ENCODE measurements at places on chromosomes 13 and 19.

- DNase-seq: no peak
Measured at GRCh38 chr13:103145442-103145841, 79.2 kb upstream of the SLC10A2 start.

DNA sequence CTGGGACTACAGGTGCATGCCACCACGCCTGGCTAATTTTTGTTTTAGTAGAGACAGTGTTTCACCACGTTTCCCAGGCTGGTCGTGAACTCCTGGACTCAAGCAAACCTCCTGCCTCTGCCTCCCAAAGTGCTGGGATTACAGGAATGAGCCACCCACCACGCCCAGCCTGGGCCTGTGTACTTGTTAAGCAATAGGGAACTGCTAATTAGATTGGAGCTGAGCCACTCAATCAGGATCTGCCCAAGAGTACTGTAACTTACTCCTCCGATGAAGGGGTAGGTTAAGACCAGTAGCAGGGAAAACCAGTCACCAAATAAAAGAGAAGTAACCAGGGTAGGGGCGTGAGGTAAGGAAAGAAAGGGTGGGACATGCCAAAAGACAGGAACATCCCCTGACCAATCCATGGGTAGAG is 2.3 kb downstream of the DDX39A start:
- peak; percentile 48 for DNase-seq

GRCh38 chr13:28426381-28426780 is 68.5 kb downstream of the FLT1 start:
- DNase-seq: peak; percentile 40

- DNase-seq: no peak
Measured at GRCh38 chr19:45773384-45773783, 4.3 kb upstream of the SIX5 start.

GRCh38 chr13:24700539-24700938 is 20.3 kb downstream of the ATP12A start:
- DNase-seq: no peak

DNA sequence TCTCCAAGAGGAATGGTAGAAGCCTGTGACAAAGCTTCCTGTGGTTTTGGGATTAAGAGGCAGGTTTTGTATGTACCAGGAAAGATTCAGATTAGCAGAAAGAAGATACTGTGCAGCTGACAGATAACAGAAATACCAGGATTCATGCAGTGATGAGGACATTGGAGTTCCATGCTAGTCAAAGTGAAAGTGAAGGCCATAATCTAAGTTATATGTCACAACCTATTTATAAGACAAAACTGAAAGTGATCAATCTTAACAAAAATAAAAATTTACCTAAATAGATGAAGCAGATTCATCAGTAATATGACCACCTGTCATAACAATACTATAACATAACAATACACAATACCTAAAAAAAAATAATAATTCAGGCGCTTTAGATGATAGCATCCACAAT is 1305.2 kb upstream of the PCDH9 start:
- no peak for DNase-seq

DNA sequence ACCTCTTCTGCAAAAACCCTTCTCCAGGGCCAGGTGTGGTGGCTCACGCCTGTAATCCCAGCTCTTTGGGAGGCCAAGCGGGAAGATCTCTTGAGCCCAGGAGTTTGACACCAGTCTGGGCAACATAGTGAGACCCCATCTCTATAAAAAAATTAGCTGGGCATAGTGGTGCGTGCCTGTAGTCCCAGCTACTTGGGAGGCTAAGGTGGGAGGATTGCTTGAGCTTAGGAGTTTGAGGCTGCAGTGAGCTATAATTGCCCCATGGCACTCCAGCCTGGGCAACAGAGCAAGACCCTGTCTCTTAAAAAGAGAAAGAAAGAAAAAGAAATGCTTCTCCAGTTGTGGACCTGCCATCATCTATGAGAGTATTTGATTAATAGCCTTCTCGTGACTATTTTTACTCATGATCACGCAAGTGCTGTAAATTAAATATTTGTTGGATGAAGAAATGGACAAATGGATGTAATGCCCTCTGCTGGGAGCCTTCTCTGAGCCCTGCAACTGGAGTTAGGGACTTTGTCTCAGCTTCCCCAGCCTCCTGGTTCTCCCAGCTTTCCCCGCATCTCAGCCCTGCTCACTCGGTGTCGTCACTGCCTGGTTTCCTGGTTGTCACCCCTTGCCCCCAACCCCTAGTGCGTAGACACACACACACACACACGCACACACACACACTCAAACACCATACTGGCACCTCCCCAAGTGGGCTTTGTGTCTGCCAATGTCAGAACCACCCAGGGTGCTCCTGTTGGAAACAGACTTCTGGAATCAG is 12.2 kb downstream of the WIZ start:
- DNase-seq: no peak

DNA sequence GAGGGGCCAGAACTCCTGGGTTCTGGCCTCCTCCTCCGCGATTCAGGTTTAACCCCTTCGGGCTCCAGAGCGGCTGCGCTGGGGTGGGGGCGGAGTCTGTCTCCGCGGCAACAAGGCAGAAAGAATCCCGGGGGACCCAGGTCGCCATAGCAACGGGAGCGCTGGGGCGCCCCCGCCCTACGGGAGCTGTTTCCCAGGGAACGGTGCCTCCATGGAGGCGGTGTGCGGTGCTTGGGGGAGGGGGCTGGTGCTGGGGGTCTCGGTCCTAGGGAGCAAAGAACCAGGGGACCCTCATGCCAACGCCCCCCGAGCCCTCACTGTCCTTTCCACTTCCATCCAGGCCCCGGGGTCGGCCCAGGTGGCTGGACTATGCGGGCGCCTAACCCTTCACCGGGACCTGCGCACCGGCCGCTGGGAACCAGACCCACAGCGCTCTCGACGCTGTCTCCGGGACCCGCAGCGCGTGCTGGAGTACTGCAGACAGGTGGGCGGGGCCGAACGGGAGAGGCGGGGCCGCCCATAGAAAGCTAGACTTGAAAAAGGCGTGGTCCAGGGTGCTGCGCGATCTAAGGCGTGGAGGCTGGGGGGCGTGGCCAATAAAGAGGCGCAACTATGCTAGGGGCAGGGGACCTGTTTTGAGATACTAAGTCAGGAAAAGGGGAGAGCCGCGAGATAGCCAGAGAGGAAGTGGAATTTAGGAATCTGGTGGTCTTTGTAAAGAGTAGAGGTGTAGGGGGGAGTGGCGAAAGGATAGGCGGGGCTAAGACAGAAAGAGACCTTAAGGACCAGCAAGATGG is 1.2 kb downstream of the APLP1 start:
- DNase-seq: peak; percentile 59

DNA sequence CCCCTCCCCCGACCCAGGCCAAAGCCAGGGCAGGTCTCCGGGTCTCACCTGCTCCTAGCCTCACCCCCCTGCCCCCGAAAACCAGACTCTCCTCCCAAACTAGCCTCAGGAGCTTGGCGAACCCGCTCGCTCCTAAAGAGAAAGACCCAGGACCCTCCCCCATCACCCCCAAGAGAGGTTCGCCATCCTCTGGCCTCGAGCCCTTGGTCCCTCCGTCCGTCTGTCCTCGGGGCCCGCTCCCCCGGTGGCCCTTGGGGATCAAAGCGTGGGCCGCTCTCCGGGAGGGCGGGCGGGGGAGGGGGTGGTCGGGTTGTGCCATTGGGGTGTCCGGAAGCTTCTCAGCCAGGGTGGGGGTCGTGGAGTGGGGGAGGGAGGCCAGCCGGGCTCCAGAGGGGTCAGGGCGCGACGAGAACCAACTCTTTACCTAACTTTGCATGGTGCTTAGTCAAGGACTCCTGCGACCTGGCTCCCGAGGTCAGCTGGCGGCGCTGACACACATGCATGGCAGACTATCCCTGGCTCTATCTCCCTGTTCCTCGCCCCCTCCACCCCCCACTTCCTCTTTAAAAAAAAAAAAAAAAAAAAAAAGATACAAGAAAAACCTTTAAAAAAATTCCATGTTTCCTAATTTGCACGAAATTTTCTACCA is 15.6 kb downstream of the SMIM24 start:
- peak; percentile 52 for DNase-seq

Data from inflammatory macrophage (primary cell).